HAP-1 (cell line): ENCODE measurements at places on chromosomes 2 and 18.

DNA sequence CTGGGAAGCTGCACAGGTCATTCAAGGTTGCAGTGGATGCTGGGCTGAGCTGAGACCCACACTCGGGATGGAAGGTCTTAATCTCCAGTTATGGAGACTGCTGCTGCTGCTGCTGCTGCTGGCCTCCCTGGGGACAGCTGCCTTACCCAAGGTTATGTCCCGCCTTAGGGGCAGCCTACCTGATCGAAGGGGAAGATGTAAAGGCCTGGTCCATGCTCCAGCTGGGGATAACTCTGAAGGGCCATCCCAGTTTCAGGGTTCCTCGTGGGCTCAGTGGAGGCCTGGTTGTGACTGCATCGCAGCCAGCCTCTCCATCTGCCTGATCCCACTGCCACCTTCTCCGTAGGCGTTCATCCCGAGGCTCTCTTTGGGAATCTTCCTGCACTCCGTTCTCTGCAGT lies 33.0 kb downstream of the RHOB start:
- DNase-seq = no peak

- no peak for DNase-seq
These were observed at the start of gene MYO3B for GRCh38 chr2:170177950-170178781. MYO3B (plus strand) TSS chr2:170178147; CDS start chr2:170178288, 141 bp downstream.

GRCh38 chr2:149442346-149442745 lies 112.0 kb downstream of the LYPD6 start:
- no peak for DNase-seq

DNA sequence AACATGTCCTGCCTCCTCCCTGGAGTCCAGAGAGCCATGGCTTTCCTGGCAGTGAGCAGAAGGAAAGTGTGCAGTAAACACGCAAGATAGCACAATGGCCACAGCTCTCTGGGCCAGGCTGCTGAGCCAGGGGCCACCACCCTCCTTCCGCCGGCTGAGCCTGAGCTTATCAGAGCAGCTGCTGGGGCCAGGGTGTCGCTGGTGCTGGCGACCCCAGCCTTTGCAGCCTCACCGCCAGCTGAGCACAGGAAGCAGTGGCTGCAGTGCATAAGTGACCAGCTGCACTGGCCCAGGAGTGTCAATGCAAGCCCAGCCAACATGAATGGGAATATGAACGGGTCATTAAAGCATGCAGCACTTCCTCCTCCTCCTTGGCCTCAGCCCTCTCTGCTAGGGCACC lies 172.0 kb downstream of the ZFP36L2 start:
- DNase-seq = no peak

DNA sequence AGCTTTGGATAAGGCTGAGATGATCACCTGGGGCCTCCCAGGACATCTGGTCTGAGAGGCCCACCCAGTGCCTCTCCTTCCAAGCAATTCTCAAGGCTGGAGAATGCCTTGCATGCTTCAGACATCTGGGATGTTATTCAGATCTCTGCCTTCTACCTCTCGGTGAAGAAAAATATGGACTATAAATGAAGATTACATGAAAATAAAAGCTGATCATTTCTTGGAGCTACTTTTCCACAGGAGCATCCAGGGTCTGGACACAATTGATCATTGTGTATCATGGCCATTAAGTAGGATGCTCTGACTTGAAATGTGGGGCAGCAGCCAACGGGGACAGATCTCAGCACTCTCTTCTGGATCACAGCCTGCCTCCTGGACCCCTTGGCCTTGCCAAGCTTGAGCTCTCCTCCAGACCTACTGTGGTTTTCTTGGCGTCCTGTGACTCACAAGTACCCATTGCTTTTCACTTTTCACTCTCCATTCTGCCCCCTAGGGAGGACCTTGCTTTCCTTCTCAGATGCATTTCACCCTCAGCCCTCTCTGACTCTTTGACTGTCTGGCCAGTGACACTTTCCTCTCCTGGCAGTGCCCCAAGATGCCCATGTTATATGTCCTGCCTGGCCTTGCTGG lies 203.1 kb downstream of the INSIG2 start:
- DNase-seq = no peak

GRCh38 chr2:10186868-10187535 lies 64.5 kb downstream of the RRM2 start:
- no peak for DNase-seq

DNA sequence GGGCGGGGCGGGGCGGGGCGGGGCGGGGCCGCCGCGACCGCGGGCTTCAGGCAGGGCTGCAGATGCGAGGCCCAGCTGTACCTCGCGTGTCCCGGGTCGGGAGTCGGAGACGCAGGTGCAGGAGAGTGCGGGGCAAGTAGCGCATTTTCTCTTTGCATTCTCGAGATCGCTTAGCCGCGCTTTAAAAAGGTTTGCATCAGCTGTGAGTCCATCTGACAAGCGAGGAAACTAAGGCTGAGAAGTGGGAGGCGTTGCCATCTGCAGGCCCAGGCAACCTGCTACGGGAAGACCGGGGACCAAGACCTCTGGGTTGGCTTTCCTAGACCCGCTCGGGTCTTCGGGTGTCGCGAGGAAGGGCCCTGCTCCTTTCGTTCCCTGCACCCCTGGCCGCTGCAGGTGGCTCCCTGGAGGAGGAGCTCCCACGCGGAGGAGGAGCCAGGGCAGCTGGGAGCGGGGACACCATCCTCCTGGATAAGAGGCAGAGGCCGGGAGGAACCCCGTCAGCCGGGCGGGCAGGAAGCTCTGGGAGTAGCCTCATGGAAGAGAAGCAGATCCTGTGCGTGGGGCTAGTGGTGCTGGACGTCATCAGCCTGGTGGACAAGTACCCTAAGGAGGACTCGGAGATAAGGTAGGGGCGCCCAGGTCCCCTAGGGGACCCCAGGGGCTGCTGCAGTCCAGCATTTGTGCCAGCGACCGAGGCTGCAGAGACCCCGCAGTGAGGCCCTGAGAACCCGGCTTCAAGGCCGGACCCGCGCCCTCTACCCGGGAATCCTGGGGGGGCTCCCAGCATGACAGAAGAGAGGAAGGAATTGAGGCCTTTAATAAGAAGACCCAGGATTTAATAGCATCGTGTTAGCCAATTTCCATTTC lies at the start of gene KHK:
TSS of gene KHK (plus strand) at position 49 of the 870 bp plus-strand sequence. CDS start at position 537, 488 bp downstream.
- peak; percentile 82 for DNase-seq

DNA sequence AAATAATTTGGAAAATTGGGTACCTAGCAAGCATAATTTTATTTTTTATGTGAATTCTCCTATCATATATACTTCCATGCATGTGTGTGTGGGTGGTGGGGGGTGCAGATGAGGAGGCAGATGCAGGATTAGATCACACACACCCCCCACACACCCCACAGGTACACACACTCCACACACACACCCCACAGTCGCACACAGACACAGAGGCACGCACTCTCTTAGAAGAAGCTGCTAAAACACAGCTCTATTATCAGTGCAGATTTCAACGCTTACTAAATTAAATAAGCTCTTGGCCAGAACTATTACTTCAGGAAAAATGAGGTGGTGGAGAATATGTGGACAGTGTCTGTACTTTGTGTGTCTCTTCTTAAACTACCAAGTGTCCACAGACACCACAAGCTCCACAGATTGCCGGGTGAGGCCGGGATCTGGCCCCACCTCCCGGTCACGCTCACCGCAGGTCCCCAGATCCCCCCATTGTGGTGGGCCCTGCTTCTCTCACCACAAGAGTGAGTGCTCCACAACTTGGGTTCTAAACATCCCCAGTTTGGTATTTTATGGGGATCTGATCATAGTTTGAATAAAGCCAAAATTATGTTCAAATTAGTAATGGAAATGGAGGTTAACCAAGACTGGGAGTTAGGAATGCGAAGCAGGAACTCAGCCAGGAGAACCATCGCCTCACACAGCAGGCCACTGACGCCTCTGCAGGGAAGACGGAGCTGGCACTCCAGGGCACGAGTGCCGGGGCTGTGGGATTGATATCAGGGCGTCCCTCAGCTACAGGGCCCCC lies 102.1 kb downstream of the PXDN start:
- no peak for DNase-seq

GRCh38 chr2:11389551-11390398 lies 45.3 kb upstream of the ROCK2 start:
- no peak for DNase-seq

- no peak for DNase-seq
These were observed 385.4 kb upstream of the SYT4 start for GRCh38 chr18:43662657-43663056.

DNA sequence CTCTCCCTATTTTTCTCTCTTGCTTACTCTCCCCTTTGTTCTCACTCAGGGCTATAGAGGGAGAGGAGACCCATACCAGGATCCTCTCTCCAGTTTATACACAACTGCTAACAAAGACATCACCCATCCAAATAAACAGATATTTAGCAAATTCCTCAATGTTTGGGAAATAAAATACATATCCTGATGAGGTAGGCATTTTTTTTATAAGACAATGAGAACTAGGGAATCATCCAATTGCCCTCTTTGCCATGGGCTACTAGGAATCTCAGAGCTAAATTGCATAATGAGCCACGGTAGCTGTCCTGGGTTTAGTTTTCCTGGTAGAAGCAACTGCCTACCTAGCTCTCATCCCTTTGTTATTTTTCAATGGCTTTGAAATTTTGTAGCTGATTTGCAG lies 27.1 kb downstream of the CAPN14 start:
- no peak for DNase-seq

GRCh38 chr2:167017021-167017420 lies 128.7 kb downstream of the XIRP2 start:
- no peak for DNase-seq

- DNase-seq = no peak
These were observed 25.3 kb downstream of the SLC16A14 start for GRCh38 chr2:230043461-230043860.

DNA sequence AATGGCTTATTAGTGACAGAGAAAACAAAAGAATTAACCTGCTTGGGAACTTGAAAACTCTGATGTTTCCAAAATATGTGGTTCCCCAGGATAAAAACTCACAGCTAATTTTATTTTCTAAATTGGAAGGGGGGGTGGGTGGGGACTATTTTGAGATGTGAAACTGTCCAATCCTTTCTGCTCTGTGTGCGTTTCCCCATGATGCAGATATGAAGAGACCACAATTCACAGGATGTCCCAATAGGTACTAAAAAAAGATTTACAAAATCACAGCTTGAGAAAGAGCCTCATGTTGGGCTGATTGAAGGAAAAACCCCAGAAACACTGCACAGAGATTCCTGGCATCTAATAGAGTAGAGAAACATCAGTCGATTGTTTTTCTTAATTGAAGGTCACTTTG lies 273.2 kb downstream of the ARHGAP15 start:
- no peak for DNase-seq

GRCh38 chr2:53989210-53989862 lies 18.5 kb upstream of the PSME4 start:
- no peak for DNase-seq

DNA sequence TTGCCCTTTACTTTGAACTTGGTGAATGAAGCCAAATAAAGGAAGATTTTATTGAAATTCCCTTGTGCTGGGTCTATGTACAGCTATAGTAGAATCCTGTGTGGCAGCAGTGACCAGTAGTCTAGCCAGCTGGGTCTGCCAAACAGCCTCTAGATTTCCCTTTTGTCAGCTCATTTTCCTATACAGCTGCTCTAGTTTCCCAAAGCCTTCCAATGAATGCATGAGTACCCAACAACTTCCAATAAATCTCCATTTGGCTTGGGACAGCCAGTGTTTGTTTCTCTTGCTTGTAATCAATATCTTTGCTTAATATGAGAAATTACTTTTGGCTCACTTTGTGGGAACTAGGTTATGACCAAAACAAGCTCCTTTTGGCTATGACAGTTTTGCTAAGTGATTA lies 43.6 kb downstream of the SCN9A start:
- no peak for DNase-seq

GRCh38 chr2:118710481-118710880 lies 137.0 kb downstream of the EN1 start:
- DNase-seq = no peak

DNA sequence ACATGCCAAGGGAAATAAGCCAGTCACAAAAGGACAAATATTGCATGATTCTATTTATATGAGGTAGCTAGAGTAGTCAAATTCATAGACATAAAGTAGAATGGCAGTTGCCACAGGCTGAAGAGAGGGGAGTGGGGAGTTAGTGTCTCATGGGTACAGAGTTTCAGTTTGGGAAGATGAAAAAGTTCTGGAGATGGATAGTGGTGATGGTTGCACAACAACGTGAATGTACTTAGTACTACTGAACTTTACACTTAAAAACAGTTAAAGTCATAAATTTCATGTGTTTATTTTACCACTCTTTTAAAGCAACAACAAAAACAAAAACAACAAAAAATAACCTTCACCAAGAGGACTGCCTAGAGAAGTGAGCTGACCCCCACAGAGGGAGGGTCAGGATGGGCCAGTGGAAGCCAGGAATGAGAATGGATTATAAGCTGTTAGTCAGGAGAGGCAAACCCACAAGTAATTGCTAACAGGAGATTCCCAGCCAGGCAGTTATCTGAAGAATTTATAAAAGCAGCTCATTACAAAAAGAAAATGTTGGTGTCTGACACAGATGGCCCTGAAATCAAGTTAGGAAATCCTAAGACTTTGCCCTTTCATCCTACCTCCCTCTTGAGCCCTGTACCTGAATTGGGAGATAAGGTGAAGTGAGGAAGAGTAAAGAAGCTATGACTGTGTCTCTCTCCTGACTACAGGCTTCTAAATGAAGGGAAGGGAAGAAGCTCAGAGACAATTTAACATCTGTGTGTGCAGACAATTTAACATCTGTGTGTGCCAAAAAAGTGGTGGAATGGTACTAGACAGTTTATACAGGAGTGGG lies 263.4 kb downstream of the PDE11A start:
- DNase-seq = no peak

GRCh38 chr18:9810299-9810698 lies 75.5 kb upstream of the TXNDC2 start:
- DNase-seq = no peak

DNA sequence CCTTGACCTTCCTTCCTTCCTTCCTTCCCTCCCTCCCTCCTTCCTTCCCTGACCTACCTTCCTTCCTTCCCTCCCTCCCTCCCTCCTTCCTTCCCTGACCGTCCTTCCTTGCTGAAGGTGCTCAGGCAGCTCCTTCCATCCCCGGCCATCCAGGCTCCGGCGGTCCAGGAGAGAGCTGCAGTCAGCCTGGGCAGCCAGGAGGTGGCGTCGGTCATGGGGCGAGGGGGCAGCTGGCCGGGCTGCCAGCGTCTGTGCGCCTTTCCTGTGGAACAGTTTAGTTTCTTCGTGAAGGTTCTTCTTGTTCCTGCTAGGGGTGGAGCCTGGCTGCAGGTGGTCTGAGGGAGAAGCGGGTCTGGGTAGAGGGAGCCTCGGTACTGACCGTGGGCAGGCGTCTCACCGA lies 15.7 kb downstream of the GPR35 start:
- peak; percentile 72 for DNase-seq

DNA sequence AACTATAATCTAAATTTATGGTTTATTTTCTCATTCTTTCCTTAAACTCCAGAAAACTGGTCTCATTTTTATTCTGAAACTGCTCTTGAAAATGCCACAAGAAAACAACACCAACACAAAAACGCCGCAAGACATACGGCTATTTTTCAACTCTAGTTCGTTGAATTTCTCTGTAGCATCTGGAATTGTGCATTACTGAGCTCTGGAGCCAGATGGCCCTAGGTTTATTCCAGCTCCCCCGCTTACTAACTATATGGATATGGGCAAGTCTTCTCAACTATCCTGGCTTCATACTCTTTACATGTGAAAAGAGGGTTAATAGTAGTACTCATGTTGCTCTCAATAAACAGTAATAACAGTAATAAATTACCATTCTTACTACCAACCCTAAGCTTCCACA lies 19.9 kb downstream of the FAM98A start:
- DNase-seq = no peak
